ENCODE measurements at places on chromosomes 3 and 15. TPM values are rescaled to one million over a fixed set of nuclear protein-coding genes. Genes with fewer than 3 reads are reported as not detected.

Gene MUSTN1
- 3.0 TPM for polyA plus RNA-seq

Gene PIK3CB
- 7.1 TPM for polyA plus RNA-seq

Gene DENND6A
- polyA plus RNA-seq: 7.3 TPM

Gene XCR1
- polyA plus RNA-seq: 0.19 TPM

Gene DIS3L
- 8.7 TPM for polyA plus RNA-seq

Gene NPAP1
- 0.06 TPM for polyA plus RNA-seq

Gene BNC1
- polyA plus RNA-seq: 0.53 TPM

Gene TERB2
- not detected for polyA plus RNA-seq

Gene SPINT1
- polyA plus RNA-seq: 266 TPM

Gene ST8SIA2
- polyA plus RNA-seq: 3.0 TPM

- no peak for DNase-seq
These were observed 659 bp upstream of the ARRDC4 start for GRCh38 chr15:97959724-97960363.

GRCh38 chr3:126179825-126180476 lies 435 bp downstream of the ALDH1L1 start:
- peak; percentile 82 for DNase-seq

DNA sequence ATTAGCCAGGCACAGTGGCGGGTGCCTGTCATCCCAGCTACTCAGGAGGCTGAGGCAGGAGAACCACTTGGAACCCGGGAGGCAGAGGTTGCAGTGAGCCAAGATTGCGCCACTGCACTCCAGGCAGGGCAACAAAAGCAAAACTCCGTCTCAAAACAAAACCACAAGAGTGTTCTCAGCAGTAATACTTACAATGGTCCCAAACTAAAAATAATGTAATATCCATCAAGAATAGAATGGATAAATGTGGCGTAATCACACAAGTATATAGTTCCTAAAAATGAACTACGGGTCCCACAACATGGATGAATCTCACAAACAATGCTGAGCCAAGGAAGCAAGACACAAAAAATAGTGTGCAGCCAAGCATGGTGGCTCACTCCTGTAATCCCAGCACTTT lies 39.2 kb downstream of the STAG1 start:
- no peak for DNase-seq

DNA sequence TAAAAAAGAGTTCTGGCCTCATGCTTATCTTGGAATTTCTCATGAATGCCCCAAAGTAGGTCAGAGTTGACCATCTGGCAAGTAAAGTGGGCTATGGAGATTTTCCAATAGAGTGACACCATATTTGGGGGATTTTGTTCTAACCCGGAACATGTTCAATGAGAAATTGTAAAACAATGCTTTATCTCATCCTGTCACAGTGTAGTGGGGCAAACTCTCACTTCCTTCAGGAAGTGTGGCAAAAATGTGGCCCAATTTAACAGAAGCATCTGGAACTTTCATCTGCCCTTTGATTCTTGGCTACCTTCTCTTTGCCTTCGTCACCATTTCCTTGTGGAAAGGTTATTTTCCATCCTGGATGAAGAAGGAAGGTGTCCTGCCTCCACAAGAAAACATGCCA lies 70.8 kb downstream of the ADAMTS9 start:
- no peak for DNase-seq

DNA sequence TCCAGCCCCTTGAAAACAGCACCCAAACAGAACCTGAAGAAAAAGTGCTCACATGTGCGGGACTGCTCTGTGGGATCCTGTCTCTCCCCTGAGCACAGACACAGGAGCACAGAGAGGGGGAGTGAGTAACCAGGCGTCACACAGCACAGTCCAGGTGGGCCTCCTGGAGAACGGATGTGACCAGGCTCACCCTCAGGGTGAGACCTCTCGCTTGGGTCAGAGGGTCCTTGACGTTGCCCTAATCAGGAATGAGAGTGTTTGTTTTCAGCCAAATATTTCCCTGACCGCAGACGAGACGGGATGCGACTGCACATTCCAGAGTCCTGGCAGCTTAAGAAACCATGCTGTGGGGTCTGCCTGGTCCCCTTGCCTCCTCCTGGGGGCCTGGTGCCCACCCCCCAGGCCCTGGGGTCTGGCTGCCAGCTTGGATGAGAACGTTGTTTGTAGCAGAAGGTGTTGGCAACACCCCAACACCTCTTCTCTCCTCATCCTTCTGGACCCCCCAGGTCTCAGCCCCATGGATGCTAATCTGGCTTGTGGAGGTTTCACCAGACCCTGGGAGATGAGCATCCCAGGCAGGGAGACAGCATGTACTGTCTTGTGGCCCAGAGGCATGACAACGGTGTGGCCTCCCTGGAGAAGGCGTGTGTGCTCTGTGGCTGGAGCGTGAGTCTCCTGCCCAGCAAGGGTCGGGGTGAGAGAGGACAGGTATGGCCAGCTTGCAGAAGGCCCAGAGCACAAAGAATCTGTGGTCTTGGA lies 42.1 kb upstream of the SLC6A6 start:
- no peak for DNase-seq

DNA sequence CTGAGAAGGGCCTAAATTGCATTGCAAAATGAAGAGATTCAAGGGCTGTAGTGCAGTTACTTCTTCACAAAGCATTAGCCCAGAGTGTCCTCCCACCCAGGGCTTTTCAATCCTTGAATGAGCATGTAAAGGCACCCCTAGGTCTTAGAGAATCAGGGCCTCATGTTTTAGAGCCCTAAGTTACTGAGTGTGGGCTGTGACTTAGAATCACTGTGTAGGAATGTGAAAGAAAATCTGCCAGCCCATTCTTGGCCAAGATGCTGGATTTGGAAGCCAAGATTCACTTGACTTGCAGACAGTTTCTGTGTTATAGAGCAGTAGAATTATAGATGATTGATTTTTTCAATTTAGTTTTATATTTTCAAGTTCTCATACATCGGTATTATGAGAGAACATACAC lies 153.2 kb downstream of the MYRIP start:
- no peak for DNase-seq

GRCh38 chr3:128362026-128362965 lies 104.4 kb downstream of the DNAJB8 start:
- no peak for DNase-seq

GRCh38 chr3:134034005-134034785 lies 4.5 kb upstream of the SLCO2A1 start:
- peak; percentile 11 for DNase-seq

- no peak for DNase-seq
These were observed 250.5 kb downstream of the SHQ1 start for GRCh38 chr3:72597756-72598195.

DNA sequence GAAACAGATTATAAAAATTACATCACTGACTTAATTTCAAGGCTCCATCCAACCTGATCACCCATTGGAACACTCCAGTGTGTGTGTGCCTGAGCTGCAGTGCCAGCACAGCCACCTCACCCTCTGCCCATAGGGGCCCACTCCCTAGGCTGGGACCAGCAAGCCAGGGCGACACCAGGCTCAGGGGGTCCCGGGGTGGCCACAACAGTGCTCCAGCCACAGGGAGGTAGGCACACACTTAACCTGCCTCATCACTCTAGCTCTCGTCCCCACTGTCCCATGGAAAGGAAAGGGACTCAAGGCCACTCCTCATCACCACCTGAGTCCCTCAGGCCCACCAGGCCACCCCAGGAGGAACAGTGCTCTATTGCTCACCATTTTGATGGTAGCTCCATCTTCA lies 24.9 kb downstream of the ZXDC start:
- DNase-seq: no peak

GRCh38 chr15:91561371-91562100 lies 292.0 kb upstream of the SLCO3A1 start:
- DNase-seq: no peak

DNA sequence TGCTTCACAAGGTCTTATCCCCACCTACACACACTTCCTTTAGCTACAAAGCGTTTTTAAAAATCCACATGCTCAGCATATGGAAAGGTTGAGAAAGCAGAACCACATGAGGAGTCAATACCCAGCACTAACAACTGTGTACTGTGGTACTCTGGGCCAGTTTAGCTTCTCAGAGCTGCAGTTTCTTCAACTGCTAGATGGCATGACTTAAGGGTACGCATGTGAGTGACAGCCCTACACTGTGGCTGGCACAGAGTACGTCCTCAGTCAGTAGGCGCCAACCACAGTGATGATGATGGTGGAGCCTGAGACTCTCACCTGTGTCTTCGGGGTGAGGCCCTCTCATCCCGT lies 17.4 kb downstream of the CCDC12 start:
- DNase-seq: no peak

GRCh38 chr15:84961114-84961452 lies 20.6 kb upstream of the PDE8A start:
- DNase-seq: no peak

DNA sequence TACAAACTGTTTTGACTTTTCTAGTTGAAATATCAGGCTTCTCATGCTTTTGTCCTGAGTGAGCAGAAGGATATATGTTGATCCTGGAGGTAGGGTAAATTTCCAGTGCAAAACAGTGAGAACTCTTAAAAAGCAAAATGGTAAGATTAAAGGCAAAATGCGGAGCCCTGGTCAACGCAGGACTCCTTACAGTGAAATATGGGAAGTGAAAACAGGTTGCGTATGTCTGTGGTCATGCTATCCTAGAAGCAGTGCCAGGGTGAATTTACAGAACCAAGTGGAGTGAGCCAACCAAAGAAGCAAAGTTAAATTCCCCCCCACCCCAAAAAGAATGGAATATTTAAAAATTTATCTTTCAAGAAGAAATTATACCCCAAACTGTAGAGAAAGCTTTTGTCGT lies 256.4 kb downstream of the NR2F2 start:
- DNase-seq: no peak

DNA sequence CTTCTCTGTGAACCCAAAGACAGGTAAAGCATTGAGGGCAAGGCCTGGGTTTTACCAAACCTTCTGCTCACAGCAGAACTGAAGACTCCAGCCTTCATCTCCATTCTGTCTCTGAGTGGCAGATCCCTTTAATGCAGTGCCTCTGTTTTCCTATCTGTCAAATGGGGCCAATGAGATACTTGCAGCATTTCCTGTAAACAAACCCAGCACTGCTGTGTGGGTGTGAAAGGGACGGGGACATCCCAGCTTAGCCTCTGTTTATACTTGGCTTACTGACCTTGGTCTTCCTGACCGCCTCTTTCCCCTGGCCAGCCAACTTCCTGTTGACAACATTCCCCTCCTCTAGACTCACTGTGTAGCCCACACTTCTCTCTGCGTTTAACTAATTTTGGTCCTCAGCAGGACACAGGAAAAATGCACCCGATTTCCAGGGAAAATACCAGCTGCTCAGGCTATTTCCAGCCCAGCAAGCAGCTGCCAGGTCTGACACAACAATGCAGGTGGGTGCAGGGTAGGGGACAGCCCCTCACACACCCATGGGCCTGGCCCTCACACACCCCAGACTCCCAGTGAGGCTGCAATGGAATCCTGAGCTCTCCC lies 105.9 kb upstream of the HERC1 start:
- DNase-seq: peak; percentile 39

GRCh38 chr3:24263069-24263668 lies 231.5 kb downstream of the THRB start:
- DNase-seq: no peak

- DNase-seq: no peak
These were observed 254.5 kb upstream of the RARB start for GRCh38 chr3:25173606-25174005.

DNA sequence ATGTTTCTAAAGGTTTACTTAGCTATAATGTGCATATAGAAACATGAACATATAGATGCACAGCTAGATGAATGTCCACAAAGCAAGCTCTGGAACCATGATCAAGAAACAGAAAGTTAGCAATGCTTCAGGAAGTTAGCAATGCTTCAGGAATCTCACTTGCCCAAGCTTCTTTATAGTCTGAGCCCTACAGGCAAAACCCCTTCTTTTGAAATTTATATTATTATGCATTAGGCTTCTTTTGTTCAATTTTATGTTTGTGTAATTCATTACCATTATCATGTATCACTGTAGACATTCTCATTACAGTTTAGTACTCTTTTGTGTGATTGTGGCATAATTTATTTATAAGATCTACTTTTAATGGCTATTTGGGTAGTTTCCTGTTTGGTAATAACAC lies 286.4 kb upstream of the BCHE start:
- DNase-seq: no peak

GRCh38 chr3:125116311-125117080 lies 60.7 kb upstream of the HEG1 start:
- no peak for DNase-seq

DNA sequence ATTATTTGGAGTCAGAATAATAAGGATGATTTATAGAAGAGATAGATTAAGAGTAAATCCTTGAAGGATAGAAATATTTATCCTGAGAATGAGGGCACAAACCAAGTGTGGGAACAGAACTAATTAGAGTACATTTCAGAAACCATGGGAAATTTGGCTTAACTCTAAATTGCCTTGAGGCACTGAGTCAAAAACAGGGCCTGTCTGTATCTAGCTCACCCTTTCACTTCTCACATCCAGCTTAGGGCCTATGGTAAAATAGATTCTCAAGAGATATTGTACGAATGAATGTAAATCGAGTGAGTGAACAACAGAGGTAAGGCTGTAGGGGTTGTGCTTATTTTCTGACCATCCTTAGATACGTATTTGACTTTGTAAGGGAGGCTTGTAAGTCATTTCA lies 586.1 kb upstream of the DPPA4 start:
- DNase-seq: no peak

All from H1 (cell line).